ENCODE measurements at places on chromosomes 4 and X. TPM values are rescaled to one million over a fixed set of nuclear protein-coding genes. Genes with fewer than 3 reads are reported as not detected.

The SORCS2 gene
- 13.6 TPM for total RNA-seq

The TAF1 gene
- 59.4 TPM for total RNA-seq

The SMIM31 gene
- not detected for total RNA-seq

The SCML2 gene
- 3.8 TPM for total RNA-seq

The KCTD8 gene
- total RNA-seq, result 15.4 TPM

The PCDH11X gene
- 2.2 TPM for total RNA-seq

The DIPK2B gene
- 24.9 TPM for total RNA-seq

The VMA21 gene
- 55.3 TPM for total RNA-seq

The ATP7A gene
- 11.4 TPM for total RNA-seq

The PRR32 gene
- total RNA-seq, result not detected

- H3K27me3 ChIP-seq, result no peaks in the 10 kb centered on the region
- H3K36me3 ChIP-seq, result no peaks in the 10 kb centered on the region
- H3K4me1 ChIP-seq, result no peaks in the 10 kb centered on the region
- peak within 1 kb of the TSS; percentile 67 for H3K27ac ChIP-seq
- peak within 1 kb of the TSS; percentile 59 for H3K4me3 ChIP-seq
- DNase-seq, result peak; percentile 18
Observed at GRCh38 chr4:155666344-155667221, at the start of gene GUCY1A1. GUCY1A1 (plus strand) TSS chr4:155666848; CDS start chr4:155696868, 30,020 bp downstream.

DNA sequence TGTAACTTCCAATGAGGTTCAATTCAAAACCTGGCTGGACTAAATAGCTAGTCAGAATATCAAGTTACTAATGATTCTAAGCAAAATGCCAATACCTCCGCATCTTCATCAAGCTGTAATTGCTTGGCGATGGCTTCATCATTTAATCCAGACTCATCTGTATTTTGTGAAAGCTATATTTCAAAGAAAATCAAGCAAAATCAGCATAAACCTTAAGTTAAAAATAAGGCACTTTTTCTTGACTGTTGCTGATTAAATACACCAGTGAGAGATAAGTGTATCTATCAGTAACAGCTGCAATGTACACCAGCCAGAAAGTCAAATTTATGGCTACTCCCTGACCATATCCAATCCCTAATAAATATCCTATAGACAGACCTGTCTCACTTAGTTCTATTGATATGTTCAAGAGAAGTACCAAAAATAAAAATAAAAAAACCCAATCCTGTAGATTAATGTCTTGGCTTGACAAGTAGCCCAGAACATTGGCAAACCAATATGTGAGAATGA, 39.6 kb downstream of the RFC1 start:
- no peaks in the 10 kb centered on the region for H3K4me1 ChIP-seq
- H3K27ac ChIP-seq, result no peak overlapping the region
- H3K36me3 ChIP-seq, result no peaks in the 10 kb centered on the region

DNA sequence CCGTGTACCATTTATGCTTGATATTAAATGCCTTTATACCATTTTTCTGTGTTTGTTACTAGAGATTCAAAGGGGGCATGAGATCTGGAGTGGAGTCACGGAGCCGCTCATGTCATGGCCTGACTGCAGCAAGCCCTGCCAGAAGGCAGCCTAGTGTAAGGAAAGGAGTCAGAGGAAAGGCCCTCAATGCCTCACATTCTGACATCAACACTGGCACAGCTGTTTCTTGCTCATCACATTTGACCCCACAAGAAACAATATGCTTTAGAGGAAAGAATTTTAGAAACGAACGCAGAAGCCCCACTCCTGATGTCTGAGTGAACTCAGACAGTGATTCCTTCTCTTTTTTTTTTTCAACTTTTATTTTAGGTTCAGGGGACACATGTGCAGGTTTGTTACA, 322.4 kb upstream of the CPEB2 start:
- no peaks in the 10 kb centered on the region for H3K4me1 ChIP-seq
- no peak overlapping the region for H3K4me3 ChIP-seq
- no peak for DNase-seq
- no peaks in the 10 kb centered on the region for H3K27me3 ChIP-seq

DNA sequence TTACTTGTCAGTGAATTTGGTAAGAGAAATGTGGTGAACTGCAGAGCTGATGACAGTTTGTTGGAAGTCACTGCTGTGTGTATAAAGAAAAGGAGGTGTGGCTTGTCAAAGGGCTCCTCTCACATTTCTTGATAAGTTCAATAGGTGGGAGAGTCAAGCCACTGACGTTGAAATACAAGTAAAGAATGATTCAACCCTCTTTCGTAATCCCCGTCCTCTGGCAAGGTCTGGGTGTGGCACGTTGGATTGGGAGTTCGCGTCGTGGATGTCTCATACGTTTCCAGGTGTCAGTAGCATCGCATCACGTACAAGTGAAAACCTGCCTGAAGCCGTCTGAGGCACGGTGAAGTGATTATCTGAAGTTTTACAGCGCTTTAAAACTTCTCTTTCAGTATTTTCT, 76.4 kb downstream of the EGF start:
- H3K36me3 ChIP-seq, result no peaks in the 10 kb centered on the region
- no peaks in the 10 kb centered on the region for H3K27me3 ChIP-seq
- H3K27ac ChIP-seq, result no peak overlapping the region
- H3K4me3 ChIP-seq, result no peak overlapping the region

DNA sequence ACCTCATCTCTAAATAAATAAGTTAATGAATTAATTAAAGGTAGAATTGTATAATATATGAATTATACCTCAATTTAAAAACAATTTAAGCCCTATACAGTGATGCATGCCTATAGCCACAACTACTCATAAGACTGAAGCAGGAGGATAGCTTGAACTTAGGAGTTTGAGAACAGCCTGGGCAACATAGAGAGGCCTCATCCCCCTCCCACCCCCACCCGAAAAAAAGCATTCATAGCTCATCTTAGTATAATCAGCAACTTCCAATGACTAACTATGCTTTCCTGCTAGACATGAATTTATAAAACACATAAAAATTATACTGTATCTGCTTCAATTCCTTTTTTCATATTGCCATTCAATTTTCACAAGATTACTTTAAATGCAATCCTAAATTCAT, 1.6 kb downstream of the LRBA start:
- no peaks in the 10 kb centered on the region for H3K36me3 ChIP-seq
- peaks cover 8% of the 10 kb centered on the region for H3K4me1 ChIP-seq
- no peak overlapping the region for H3K4me3 ChIP-seq

- no peak overlapping the region for H3K27ac ChIP-seq
- H3K4me3 ChIP-seq, result no peak overlapping the region
- peaks cover 10% of the 10 kb centered on the region for H3K4me1 ChIP-seq
- no peaks in the 10 kb centered on the region for H3K36me3 ChIP-seq
Observed at GRCh38 chr4:123477711-123478209, 81.2 kb downstream of the SPRY1 start.

GRCh38 chr4:152344001-152344400, 191.9 kb downstream of the FBXW7 start:
- H3K27ac ChIP-seq, result no peak overlapping the region
- H3K27me3 ChIP-seq, result no peaks in the 10 kb centered on the region
- no peaks in the 10 kb centered on the region for H3K36me3 ChIP-seq
- DNase-seq, result no peak
- H3K4me3 ChIP-seq, result no peak overlapping the region

- no peaks in the 10 kb centered on the region for H3K36me3 ChIP-seq
- H3K27me3 ChIP-seq, result no peaks in the 10 kb centered on the region
- no peak for DNase-seq
- no peaks in the 10 kb centered on the region for H3K4me1 ChIP-seq
- H3K4me3 ChIP-seq, result no peak overlapping the region
- H3K27ac ChIP-seq, result no peak overlapping the region
Observed at GRCh38 chr4:98204236-98204553, 57.0 kb upstream of the RAP1GDS1 start.

DNA sequence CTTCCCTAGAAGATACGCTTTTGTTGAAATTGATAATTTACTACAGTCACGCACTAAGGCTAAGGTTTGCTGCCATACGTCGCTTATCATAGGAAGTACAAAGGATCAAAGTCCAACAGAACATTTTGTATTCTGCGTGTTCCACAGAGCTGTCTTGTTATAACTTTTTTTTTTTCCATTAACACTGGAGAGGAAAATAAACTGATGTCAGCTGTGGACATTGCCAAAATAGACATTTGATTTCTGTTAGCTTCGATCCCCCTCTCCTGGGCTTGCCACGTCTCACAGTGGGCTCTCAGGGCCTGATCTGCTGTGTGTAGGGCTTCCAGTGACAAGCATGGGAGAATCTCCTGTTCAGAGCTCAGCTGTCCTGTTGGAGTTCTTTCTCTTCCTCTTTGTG, 93.3 kb downstream of the SPATA18 start:
- no peak overlapping the region for H3K27ac ChIP-seq
- no peak for DNase-seq
- no peaks in the 10 kb centered on the region for H3K27me3 ChIP-seq
- H3K36me3 ChIP-seq, result no peaks in the 10 kb centered on the region
- H3K4me1 ChIP-seq, result no peaks in the 10 kb centered on the region

- H3K4me3 ChIP-seq, result no peak overlapping the region
- H3K27me3 ChIP-seq, result no peaks in the 10 kb centered on the region
- H3K36me3 ChIP-seq, result no peaks in the 10 kb centered on the region
- H3K4me1 ChIP-seq, result no peaks in the 10 kb centered on the region
- no peak overlapping the region for H3K27ac ChIP-seq
- DNase-seq, result no peak
Observed at GRCh38 chr4:86565651-86566050, 28.5 kb upstream of the PTPN13 start.

- H3K27ac ChIP-seq, result no peak overlapping the region
- H3K4me3 ChIP-seq, result no peak overlapping the region
- no peak for DNase-seq
- H3K4me1 ChIP-seq, result no peaks in the 10 kb centered on the region
- H3K36me3 ChIP-seq, result no peaks in the 10 kb centered on the region
Observed at GRCh38 chr4:44927399-44928380, 201.3 kb upstream of the GNPDA2 start.

- DNase-seq, result no peak
- no peaks in the 10 kb centered on the region for H3K36me3 ChIP-seq
- H3K4me1 ChIP-seq, result no peaks in the 10 kb centered on the region
- no peaks in the 10 kb centered on the region for H3K27me3 ChIP-seq
- H3K4me3 ChIP-seq, result no peak overlapping the region
- H3K27ac ChIP-seq, result no peak overlapping the region
Observed at GRCh38 chrX:6021316-6022091, 207.2 kb downstream of the NLGN4X start.

DNA sequence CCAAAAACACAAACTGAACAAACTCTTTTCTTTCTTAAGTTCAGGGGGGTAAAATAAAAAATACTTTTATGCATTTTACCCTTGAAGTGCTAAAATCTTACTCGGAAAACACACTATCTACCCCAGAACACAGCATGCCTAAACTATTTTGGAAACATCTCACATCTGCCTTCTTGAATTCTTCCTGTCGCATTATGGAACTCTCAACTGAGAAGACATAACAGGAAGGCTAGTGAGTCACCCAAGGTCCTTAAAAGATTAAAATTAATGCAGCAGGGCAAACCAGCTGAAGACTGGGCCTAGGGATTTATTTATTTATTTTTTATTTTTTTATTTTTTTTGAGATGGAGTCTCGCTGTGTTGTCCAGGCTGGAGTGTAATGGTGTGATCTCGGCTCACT, 208.2 kb downstream of the APBB2 start:
- no peaks in the 10 kb centered on the region for H3K36me3 ChIP-seq
- no peaks in the 10 kb centered on the region for H3K4me1 ChIP-seq
- H3K27ac ChIP-seq, result no peak overlapping the region
- no peaks in the 10 kb centered on the region for H3K27me3 ChIP-seq
- no peak for DNase-seq
- H3K4me3 ChIP-seq, result no peak overlapping the region

DNA sequence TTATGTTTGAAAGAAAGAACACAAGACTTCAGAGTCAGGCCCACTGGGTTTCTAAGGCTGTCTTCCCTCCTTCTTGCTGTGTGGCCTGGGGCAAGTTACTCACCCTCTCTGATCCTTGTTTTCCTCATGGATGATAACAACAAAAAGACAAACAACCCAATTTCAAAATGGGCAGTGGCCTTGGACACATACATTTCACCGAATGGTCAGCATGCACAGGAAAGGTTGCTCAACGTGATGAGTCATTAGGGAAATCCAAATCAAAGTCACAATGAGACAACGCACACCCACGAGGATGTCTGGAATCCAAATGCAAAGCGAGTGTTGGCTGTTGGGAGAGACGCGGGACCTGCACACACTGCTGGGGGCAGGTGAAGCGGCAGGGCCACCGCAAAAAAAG, 50.8 kb upstream of the PPP2R2C start:
- H3K27me3 ChIP-seq, result no peaks in the 10 kb centered on the region
- no peak for DNase-seq
- H3K4me3 ChIP-seq, result no peak overlapping the region
- no peaks in the 10 kb centered on the region for H3K4me1 ChIP-seq
- H3K27ac ChIP-seq, result no peak overlapping the region
- H3K36me3 ChIP-seq, result no peaks in the 10 kb centered on the region

- no peaks in the 10 kb centered on the region for H3K27me3 ChIP-seq
- H3K27ac ChIP-seq, result no peak overlapping the region
- H3K4me3 ChIP-seq, result no peak overlapping the region
- H3K36me3 ChIP-seq, result no peaks in the 10 kb centered on the region
- peaks cover 3% of the 10 kb centered on the region for H3K4me1 ChIP-seq
Observed at GRCh38 chrX:7946960-7947359, 19.7 kb upstream of the PNPLA4 start.

DNA sequence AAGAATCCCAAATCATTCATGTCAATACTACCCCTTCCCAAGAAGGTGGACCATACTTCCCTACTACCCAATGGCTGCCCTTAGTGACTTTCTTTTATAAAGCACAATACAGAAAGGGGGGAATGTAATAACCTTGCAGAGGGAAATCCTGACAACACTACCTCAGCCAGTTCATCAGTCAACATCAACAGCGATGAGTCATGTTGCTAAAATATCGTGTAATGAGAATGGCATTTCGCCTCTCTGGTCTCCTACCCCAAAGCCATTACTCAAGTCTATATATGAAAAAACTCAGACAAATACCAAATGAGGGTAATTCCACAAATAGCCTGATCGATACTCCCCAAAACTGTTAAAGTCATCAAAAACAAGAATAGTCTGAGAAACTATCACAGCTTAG, 3.3 kb upstream of the MAGEA8 start:
- no peak overlapping the region for H3K4me3 ChIP-seq
- no peaks in the 10 kb centered on the region for H3K36me3 ChIP-seq
- no peaks in the 10 kb centered on the region for H3K4me1 ChIP-seq
- no peak overlapping the region for H3K27ac ChIP-seq
- no peak for DNase-seq

DNA sequence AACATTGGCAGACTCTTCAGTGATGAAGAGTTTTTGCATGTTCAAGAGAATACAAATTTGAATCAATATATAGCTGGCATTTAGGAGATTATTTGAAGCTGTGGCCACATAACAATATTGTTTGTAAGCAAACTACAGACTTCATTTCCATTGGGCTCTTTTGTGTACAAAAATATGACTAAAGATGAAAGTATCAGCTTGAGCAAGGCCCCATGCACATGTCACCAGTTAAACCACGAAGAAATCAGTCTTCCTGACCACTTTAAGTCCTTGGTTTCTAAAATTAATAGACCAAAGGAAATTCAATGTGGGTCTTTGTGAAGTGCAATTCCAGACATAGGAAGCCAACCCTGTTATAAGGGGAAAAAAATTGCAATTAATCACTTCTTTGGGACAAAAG, 1664.6 kb upstream of the ADGRL3 start:
- H3K27ac ChIP-seq, result no peak overlapping the region
- H3K4me3 ChIP-seq, result no peak overlapping the region
- no peak for DNase-seq
- no peaks in the 10 kb centered on the region for H3K36me3 ChIP-seq
- H3K27me3 ChIP-seq, result no peaks in the 10 kb centered on the region

GRCh38 chr4:5027346-5027745, 8.1 kb upstream of the CYTL1 start:
- no peaks in the 10 kb centered on the region for H3K36me3 ChIP-seq
- H3K27ac ChIP-seq, result no peak overlapping the region
- H3K4me1 ChIP-seq, result no peaks in the 10 kb centered on the region
- DNase-seq, result no peak

Data from thyroid gland (tissue), 4 donors.